Cortex of kidney (tissue), 1 donor: ENCODE measurements at places on chromosomes 11 and 22.

DNA sequence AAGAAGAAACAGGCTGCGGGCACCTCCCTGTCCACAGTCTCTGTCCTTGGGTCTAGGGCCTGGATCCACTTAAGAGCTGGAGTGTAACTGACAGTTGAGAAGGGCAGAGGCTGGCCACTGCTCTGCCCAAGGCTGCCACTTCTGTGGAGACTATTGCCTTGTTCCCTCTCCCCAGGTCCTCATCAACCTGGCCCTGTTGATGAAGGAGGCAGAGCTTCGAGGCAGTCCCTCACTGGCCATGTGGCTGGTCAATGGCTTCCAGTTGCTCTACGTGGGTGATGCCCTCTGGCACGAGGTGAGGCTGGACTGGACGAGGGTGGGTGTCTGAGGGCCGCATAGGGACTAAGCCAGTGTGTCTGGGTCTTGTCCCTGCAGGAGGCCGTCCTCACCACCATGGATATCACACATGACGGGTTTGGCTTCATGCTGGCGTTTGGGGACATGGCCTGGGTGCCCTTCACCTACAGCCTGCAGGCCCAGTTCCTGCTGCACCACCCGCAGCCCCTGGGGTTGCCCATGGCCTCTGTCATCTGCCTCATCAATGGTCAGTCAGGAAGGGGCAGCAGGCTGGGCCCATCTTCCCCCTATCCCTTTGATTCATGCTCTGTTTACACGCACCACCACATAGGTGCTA is 2.8 kb downstream of the ZNHIT2 start:
- no peak for DNase-seq

DNA sequence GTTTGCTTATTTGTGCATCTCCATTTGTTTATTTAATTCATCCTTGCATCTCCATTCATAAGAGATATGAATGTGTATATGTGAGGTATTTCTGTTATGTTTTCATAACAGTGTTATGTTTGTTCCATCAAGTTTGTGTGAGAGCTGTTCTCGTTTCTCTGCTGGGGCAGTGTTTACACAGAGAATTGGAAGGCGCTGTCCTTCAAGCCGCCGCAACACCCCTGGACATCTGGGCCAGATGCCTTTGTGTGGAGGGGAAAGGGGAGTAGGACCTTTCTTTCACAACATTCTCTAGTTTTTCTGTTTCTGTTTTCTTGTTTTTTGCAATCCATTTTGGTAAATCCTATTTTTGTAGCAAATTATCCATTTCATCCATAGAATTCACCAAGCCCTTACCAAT is 7.0 kb upstream of the TM7SF2 start:
- no peak for DNase-seq

GRCh38 chr11:16312233-16312765 is 44.0 kb downstream of the SOX6 start:
- DNase-seq: no peak

GRCh38 chr11:135033540-135033939 is 621.5 kb upstream of the B3GAT1 start:
- no peak for DNase-seq

- no peak for DNase-seq
Observed at GRCh38 chr11:36044636-36045035, 100.8 kb downstream of the LDLRAD3 start.

DNA sequence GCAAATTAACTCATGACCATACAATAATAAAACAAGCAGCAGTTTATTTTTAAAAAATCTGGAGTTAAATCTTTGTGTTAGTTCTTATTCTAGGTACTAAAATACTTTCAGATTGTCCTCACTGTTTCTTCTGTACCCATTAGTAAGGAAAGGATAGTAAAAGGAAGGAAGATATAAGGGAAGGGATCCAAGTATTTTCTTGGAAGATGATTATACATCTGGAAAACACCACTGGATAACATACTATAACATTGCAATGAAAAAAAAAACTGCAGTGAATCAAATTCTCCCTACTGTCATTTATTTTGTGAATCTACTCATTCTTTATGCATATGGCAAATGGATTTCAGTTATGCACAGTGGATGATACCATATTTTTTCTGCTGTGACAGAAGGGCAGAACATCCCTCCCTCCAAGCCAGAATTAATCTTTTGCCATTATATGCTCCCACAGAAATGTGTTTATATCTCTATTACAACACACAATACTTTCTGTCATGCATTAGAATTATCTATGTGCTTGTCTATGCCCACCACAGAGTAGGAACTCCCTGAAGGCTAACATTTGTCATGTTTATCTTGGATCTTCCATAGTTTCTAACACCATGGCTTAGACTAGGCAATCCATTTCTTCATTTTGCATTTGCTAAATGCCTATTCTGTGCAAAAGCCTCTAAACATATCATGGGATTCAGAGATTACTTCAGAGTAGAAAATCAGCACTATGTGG is 282.3 kb upstream of the CTSC start:
- no peak for DNase-seq

- no peak for DNase-seq
Observed at GRCh38 chr11:12909879-12910278, 99.2 kb upstream of the RASSF10 start.

DNA sequence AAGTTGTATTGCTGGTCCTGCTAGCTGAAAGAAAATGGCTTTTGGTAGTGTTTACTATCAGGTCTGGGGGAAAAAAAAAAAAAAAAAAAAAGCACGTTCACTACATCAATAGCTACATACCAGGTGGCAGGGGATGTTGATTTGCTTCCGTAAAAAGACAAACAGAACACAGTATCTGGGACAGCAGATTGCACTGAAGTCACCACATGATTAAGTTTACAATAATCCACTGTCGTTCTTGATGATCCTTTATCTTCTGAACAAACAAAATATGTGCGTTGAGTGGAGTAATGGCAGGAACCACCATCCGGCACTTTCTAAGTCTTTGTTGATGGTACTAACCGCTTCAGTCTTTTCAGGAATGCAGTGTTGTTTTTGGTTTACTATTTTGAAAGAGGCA is 48.7 kb downstream of the DDX6 start:
- DNase-seq: no peak
